ENCODE measurements at places on chromosomes 2 and 18.

DNA sequence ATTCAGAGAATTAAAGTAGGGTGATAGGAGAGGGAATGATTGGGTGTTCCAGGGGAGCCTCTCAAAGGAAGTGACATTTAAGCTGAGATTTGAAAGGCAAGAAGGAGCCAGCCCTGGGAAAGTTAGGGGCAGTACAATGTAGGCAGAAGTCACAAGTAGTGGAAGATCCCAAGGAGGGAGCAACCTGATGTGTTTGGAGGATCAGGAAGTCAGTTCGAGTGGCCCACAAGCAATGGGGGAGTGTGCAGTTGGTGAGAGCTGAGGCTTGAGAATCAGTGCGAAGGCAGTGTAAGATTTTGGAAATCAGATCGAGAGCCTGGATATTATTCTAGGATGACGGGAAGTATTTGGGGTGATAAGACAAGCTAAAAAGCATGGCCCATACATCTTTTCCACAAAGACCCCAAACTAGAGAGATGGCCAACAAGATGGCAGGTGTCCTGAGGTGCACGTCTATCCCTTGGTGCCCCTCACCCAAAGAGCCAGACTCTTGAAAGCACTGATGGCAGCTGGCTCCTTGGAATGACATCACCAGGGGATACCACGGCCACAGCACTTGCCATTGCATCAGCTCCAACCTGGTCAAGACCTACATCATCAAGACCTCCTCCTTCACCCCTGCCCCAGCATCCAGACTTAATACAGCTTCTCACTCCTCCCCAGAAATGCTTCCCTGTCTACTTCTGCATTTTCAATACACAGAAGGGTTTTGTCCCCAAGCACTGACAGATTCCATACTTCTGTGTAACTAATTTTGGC lies 127.3 kb downstream of the BCL2 start:
- DNase-seq: no peak

DNA sequence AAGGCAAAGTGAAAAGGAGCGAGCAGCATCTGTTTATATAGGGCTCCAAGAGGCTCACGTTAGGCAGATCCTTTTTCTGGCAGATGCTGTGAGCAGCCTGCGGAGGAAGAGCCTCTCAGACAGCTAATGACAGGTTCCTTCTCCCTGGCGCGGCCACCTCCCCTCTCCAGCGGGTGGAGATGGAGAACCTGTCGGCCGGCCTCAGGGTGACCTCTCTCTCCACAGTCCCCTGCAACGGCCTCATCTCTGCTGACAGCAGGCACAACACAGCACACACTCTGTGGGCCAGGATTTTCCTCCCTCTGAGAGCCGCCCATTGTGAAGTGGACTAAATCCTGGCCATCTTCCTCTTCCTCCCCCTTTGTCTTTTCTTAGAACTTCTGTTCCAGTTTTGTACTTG lies 119.8 kb downstream of the PRKCE start:
- no peak for DNase-seq

DNA sequence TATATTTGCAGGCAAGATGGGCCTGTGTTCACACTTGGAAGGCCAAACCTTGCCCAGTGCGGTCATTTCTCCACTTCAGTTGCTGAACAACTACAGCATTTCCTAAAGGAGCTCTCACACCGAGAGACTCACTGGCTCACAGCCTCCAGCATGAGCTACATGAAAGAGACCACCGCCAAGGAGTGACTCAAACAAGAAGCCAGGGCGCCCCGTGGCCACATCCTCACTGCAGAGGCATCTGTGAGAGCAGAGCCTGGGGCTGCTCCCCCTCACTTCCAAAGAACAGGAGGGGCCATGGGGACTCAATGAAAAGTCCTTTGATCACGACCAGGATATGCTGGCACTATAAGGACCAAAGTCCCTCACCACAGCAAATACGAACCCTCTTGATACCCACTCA lies 50.0 kb downstream of the TMEM163 start:
- DNase-seq: no peak

DNA sequence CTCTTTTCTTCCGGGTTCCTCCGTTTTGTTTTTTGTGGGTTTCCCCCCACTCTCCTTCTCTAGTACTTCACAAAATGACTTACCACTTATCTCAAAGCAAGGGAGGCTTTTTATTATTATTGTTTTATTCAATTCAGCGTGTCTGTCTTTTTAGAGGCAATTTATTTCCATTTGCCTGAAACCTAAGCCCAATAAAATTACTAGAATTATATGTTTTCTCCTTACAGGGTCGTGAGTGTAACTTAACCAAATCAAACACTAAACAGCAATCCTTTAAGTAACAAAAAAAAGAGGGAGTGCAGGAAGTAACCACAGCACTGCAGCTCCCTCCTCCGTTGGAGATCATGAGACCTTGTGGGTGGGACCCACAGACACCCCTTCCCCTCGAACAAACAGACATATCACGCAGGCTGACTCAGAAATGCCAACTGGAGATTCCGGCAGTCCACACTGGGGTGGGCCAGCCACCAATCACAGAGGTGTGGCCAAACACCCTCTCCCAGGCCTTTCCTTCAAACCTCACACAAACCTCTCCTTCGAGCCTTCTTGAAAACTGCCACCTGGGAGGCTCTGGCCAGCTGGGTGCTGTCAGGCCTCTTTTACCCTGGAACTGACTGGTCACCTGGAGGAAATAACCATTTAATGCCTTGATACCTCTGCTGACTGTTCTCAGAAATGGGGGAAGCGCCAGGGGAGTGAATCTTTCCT lies 207.1 kb upstream of the SMAD2 start:
- no peak for DNase-seq

GRCh38 chr2:43024515-43025011 lies 201.8 kb downstream of the ZFP36L2 start:
- peak; percentile 53 for DNase-seq

GRCh38 chr18:42053188-42053781 lies 98.3 kb downstream of the PIK3C3 start:
- DNase-seq: peak; percentile 65

DNA sequence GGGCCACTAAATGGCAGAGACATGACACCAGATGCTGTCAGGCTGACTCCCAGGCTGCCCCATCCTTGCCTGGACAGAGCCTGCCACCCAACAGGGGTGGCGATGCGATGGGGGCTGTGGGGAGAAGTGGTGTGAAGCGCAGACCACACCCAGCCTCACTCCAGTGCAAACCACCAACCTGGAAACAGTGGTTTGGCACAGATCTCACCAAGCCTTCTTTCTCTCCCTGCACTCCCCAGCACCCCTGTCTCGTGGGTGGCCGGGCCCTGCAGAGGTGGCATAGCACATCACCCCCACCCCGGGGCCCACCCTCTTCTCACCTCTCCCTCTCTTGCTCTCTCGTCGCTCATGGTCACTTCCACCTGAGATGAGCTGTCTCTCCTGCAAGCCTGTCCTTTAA lies 32.6 kb downstream of the CIB4 start:
- no peak for DNase-seq

DNA sequence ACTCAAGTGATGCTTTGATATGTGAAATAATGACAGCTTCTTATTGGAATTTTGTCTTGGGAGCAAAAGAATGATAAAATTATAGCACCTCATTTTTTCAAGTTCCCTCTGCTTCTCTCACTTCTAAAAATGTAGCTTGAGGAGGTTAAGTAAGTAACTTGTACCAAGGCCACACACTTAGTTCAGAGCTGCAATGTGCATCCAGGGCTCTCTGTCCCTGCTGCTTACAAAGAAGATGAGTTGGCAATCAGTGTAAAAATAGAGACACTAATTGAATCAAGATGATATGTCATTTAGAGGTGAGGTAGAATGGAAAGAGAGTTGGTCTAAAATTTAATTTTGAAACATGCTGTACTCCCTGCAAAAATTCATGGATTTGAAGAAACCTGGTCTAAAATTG lies 312.0 kb upstream of the TNP1 start:
- no peak for DNase-seq

GRCh38 chr2:221129657-221130056 lies 442.4 kb downstream of the EPHA4 start:
- no peak for DNase-seq

DNA sequence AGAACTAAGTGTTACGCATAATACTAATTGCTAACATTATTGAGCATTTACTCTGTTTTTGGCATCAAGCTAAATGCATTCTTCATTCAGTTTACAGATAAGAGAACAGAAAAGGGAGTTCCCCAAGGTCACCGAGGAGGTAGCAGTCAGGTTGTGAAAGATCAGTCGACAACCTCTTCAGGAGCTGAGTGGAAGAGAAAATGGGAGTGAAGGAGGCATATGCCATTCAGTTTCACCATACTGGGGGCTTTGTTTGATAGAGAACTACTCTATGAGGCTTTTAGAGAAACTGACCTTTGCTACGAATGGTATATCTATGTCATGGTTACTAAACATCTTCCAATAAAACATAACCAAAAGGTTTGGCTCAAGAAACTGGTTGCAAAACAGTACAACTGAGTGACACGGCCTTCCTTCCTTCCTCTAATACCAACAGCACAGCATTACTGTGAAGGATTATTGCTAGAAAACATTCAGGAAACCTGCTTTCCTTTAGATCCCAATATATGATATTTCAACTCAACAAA lies 112.1 kb downstream of the RBMS1 start:
- no peak for DNase-seq

DNA sequence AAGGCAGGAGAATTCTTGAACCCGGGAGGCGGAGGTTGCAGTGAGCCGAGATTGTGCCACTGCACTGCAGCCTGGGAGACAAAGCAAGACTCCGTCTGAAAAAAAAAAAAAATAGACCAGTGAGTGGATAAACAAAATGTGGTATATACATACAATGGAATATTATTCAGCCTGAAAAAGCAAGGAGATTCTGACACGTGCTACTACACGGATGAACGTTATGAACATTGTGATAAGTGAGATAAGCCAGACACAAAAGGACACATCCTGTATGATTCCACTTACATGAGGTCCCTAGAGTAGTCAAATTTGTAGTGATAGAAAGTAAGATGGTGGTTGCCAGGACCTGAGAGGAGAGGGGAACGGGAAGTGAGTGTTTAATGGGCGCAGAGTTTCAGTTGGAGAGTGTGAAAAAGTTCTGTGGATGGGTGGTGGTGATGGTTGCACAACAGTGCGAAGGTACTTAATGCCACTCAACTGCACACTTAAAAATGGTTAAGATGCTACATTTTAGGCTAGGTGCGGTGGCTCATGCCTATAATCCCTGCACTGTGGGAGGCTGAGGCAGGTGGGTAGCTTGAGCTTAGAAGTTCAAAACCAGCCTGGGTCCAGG lies 38.3 kb downstream of the NIFK start:
- DNase-seq: no peak

- DNase-seq: no peak
These were observed 64.1 kb downstream of the SLC66A2 start for GRCh38 chr18:79887181-79888000.

GRCh38 chr18:48230467-48231113 lies 178.6 kb downstream of the ZBTB7C start:
- DNase-seq: peak; percentile 80

DNA sequence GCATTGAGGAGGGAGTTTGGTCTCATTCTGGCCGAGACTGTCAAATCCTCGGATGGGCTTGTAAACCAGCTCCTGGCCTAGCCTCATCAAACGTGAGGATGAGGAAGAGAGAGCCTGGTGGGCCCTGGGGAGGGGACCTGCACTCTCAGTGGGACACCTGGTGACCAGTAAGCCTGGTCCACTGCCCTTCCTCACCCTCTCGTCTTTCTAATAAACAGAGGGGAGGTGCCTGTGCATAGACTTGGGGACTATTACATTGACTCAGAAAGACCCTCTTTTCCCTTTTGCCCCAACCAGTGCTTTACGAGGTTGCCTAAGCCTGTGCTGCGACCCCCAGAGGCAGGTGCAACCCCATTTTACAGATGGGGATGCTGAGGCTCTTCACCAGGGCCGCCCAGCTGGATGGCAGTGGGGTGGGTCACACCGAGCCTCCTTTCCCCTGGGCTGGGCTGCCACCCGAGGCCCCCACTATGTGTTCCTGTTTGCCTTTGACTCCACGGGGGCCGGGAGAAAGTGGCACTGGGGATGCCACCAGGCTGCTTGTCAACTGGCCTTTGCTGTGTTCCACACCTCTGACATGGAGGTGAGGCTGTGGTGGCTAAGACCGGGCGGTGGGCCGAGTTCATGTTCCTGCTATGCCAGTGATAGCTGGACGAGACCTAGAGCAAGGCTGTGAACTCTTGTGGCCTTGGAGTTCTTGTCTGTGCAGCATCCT lies 85.9 kb downstream of the GLI2 start:
- DNase-seq: no peak

DNA sequence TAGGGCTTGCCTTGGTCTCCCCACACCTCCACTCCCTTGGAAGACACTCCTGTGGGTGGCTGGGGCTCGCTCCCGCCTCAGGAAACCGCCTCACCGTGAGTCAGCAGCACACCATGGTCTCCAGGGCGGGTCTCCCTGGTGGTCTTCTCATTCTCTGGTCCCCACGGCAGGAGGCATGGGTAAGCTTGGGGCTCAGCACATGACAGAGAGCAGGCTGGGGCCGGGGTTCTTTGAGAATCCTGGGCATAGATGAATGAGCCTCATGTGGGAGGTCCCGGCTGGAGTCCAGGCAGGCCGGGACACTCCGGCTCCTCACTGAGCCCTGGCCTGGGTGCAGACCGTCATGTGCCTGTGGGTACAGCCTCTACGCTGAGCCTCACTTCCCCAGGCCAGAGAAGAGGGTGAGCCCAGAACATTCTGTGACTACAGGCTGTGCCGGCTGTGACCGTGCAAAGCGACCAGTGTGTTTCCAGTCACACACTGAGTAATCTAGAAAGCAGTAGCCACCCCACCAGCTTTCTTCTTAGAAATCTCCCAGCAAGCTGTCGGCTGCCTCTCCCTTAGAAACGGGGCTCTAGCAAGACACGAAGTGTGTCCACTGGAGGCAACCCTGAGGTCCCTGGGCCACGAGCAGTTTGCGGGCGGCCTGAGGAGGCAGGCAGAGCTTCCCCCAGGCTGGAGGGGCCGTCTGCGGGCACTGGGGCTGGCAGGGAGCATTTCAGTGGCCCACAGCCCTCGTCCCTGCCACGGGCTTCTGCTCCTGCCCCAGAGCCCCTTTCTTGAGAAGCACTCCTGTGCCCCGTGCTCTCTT lies 93.1 kb downstream of the RHOB start:
- DNase-seq: no peak

GRCh38 chr2:176392249-176392648 lies 123.0 kb downstream of the MTX2 start:
- DNase-seq: no peak

DNA sequence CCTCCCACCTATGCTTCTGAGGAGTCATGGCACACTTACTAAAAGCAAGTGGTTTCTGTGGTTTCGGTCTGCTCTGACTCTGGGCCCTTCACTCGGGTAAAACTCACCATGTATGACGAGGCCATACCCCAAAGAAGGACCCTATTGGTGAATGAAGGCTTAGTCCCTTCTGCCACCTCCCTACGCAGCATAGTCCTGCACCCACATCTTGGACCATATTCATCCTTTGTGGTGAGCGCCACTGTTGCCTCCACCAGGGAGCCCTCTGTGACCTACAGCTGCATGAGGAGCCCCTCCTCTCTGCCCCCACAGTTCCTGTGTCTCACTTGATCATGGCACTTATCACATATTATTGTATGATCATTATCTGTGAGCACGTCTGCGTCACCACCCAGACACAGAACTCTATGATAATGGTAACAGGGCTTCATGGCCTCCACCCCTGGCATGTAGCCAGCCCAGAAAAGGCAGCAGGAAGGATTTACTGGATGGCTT lies 113.3 kb downstream of the TFCP2L1 start:
- no peak for DNase-seq
